Heart left ventricle (tissue), 16 donors: ENCODE measurements at places on chromosomes 5 and 9. TPM values are rescaled to one million over a fixed set of nuclear protein-coding genes. Genes with fewer than 3 reads are reported as not detected.

ADRB2 gene
- 5.2 TPM for total RNA-seq

PFN3 gene
- total RNA-seq: not detected

TDRD7 gene
- total RNA-seq: 9.9 TPM

CNOT8 gene
- total RNA-seq: 26.9 TPM

AFAP1L1 gene
- total RNA-seq: 44.0 TPM
